ENCODE measurements at places on chromosomes 1 and 21.

- no peak for DNase-seq
These were observed 414.3 kb upstream of the NR5A2 start for GRCh38 chr1:199612976-199613774.

GRCh38 chr1:151991663-151992302 lies 1.9 kb downstream of the S100A10 start:
- DNase-seq, result no peak

DNA sequence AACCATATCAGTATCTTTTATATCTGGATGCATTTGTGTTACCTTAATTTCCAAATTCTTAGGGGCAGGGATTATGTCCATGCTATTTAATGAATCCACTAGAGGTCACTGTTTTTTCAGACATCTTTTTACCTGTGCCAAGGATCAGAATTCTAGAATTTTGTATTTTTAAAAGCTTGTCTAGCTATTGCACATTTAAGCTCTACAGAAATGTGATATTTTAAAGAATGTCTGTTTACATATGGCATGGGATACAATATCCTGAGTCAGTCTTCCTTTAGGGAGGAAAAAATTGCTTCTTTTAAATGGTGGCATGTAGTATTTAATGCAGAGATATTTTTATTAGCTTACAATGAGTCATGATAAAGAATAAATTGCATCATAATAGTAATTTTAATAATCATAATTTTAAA lies 11.3 kb downstream of the RPAP2 start:
- no peak for DNase-seq

DNA sequence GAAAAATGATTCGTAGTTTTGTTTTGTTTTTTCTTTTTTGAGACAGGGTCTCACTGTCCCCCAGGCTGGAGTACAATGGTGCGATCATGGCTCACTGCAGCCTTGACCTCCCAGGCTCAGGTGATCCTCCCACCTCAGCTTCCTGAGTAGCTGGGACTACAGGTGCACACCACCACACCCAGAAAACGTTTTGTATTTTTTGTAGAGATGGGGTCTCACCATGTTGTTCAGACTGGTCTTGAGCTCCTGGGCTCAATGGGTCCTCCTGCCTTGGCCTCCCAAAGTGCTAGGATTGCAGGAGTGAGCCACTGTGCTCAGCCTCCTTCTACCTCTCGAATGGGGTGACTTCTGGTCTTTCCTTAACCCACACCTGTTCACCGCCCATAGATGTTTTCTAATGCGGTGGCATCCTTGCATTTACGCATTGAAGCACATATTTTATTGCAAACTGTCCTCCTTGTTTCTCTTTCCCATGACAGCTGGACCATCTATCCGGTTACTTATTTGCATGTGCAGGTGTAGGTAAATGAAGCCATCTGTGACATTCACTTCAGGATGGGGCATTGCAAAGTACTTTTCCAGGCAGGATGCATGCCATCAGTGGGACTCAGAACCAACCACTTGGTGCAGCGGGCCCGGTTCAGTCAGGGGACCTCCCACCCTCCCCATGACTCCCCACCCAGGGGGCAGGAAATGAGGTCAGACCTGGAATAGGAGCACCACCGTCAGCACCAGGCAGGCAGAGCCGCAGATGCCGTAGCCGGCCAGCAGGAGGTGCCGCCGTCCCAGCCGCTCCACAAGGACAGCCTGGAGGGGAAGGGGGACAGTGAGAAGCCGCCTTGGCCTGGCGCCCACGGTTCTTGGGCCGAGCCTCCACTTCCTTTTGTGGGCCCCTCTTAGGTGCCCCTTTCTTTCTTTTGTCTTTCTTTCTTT lies 16.5 kb downstream of the SLC2A7 start:
- no peak for DNase-seq

GRCh38 chr1:65178235-65178634 lies 30.2 kb downstream of the AK4 start:
- no peak for DNase-seq

DNA sequence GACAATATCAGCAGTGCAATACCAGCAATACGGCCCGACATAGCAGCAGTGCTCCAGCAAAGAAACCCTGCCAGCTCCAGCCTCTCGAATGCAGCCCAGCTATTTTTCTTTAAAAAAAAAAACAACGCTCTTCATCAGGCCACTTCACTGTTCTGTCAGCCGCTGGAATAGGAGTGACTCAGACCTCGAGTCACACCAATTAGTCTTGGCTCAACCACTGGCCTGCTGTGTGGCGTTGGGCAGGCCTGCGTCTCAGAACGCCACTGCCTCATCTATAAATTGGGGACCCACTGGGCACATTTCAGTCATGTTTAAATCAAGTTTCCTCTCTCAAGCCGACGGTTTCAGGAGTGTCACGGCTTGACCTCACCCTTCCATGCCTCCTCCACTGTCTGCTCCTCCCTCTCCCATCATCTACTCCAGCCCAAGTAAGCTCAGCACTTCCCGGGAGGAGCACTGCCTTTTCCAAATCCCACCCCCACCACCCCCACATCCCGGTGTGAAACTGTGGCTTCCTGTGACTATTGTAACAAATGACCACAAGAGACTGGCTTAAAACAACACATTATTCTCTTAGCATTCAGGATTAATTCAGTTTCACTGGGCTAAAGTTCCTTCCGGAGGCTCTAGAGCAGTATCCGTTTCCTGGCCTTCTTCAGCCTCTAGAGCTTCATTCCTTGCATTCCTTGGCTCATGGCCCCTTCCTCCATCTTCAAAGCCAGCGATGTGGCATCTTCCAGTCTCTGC lies 71.9 kb upstream of the EFHD2 start:
- no peak for DNase-seq

- no peak for DNase-seq
These were observed 39.9 kb upstream of the RGL1 start for GRCh38 chr1:183764981-183765380.

- no peak for DNase-seq
These were observed 2.8 kb upstream of the C1orf210 start for GRCh38 chr1:43288058-43288784.

- no peak for DNase-seq
These were observed 1.1 kb downstream of the FOXO6 start for GRCh38 chr1:41362357-41362721.

- DNase-seq, result no peak
These were observed 20.2 kb downstream of the NSL1 start for GRCh38 chr1:212771341-212771740.

DNA sequence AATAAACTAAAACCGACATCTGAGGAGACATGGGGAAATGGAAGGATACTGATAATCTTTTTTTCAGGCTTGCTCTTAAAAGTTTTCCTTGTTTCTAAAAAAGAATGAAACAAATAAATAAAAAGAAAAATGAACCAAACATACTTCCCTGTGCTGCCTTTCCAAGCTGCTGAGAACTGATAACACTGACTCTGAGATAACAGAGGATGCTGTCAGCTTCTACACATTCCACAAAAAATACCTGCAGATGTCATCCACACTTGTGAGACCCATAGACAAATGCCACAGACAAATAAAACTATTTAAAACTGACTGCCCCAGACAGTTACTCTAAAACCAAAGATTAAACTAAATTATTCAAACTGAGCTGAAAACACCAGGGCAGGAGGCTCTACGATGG lies 12.0 kb upstream of the OR6K3 start:
- DNase-seq, result no peak

GRCh38 chr1:231232870-231233734 lies 7.9 kb upstream of the GNPAT start:
- no peak for DNase-seq

DNA sequence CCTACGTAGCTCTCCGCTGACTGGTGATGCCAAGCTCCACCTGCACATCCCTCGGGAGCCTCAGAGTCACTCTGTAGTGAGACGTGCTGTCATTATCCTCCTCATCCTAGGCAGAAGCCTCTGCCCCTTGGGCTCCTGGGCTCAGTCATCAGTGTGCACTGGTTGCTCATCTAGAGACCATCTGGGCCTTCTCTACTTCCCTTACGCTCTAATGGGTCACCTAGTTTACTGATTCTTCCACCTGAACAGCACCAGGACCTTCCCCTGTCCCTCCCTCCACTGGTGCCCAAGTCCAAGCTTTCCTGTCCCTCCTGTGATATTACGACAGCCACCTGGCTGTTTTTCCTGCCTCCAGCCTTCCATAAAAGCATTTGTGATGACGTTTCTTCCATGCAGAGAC lies 136.1 kb upstream of the ERRFI1 start:
- no peak for DNase-seq

- no peak for DNase-seq
These were observed 194.6 kb downstream of the GREM2 start for GRCh38 chr1:240417317-240417716.

GRCh38 chr1:172499636-172500141 lies 33.3 kb upstream of the SUCO start:
- no peak for DNase-seq

DNA sequence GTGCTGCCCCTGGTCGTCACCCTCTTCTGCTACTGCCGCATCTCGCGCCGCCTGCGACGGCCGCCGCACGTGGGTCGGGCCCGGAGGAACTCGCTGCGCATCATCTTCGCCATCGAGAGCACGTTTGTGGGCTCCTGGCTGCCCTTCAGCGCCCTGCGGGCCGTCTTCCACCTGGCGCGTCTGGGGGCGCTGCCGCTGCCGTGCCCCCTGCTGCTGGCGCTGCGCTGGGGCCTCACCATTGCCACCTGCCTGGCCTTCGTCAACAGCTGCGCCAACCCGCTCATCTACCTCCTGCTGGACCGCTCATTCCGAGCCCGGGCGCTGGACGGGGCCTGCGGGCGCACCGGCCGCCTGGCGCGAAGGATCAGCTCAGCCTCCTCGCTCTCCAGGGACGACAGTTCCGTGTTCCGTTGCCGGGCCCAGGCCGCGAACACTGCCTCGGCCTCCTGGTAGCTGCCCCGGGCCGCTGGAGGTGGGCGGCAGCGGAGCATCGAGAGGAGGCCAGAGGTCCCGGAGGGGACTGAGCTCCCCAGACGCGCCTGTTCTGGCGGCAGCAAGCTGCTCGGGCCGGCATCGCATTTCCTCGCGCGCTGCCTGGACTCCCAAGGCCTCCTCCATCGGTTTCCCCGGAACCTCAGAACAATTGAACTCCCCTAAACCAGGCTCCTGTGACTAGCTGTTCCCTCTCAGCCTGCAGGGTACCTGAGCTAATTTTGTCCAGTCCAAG lies 1.1 kb downstream of the GPR25 start:
- DNase-seq, result no peak

DNA sequence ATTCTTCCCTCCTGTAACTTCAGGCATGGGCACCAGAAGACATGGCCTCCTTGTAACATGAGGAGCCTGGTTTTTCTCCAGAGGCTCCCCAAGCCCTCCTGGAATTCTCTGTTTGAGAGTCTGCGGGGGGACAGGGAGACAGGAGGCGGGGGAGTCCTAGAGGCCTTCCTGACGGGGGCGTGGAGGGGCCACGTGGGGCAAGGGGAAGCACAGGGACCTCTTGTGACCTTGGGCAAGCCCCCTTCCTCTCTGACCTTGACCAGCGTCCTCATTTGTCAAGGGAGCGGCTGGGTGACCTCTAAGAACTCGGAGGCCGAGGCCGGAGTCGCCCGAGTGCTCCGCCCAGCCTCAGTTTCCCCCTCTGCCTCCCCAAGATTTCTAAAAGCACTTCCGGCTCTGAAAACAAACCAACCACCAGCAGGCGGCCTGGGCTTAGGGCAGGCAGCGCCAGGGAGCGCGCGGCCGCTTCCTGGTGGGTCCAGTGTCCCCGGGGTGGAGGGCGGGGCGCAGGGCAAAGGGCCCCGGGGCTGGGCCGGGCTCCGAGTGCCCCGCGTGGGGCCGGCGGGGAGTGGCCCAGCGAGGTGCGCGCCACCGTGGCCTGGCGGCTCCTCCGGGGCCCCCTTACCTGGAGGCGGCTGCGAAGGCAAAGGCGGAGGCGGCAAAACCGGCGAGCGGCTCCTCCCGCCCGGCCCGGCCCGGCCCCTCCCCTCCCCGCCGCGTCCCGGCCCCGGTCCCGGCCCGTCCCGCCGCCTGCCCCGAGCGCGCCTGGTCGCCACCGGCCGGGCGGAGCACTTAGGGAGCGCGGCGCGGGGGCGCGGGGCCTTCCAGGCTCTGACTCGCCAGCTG lies at the start of gene TMCO4:
TSS of gene TMCO4 (minus strand) at position 687 of the 846 bp plus-strand sequence. CDS start 19,158 bp downstream, outside the sequence.
- DNase-seq, result no peak

- no peak for DNase-seq
These were observed 17.1 kb downstream of the ZP4 start for GRCh38 chr1:237873487-237874211.

DNA sequence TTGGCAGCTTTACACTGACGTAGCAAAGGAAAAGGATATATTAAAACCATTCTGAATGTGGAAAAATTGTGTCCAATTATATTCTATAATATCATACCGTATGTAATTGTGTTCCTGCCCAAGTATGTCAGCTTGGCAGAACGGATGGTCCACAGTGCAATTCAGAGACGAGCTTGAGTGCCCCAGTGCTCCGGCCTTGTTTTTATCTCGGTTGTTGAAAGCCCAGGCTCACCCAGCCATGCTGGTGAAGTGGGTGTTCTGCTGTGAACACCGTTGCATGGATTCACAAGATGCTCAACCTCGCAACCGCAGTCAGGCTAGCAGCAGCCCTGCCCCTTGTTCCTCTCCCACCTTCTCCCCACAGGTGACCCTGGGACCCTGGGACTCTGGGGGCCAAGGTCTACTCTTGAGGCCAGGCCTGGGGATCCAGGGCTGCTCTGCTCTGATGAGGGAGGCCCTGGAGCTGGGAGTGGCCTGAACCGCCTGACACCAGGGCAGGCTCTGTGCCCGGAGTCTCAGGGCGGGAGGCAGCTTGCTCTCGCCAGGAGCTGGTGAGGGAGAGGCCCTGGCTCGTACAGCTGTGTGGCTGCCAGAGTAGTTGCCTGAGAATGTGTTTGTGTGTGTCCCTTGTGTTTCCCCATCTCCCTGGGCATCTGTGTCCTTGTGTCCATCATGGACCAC lies 11.2 kb downstream of the PTPRF start:
- DNase-seq, result peak; percentile 73

GRCh38 chr1:19877821-19878636 lies 4.2 kb upstream of the OTUD3 start:
- no peak for DNase-seq

- no peak for DNase-seq
These were observed 73.9 kb downstream of the DNTTIP2 start for GRCh38 chr1:93805027-93805610.

- DNase-seq, result no peak
These were observed 3.0 kb downstream of the ARTN start for GRCh38 chr1:43936431-43937151.

GRCh38 chr1:154798645-154799044 lies 71.4 kb downstream of the KCNN3 start:
- DNase-seq, result no peak

- no peak for DNase-seq
These were observed 77.4 kb downstream of the ETS2 start for GRCh38 chr21:38883142-38883541.

- DNase-seq, result no peak
These were observed 52.5 kb upstream of the TINAGL1 start for GRCh38 chr1:31523769-31524168.

DNA sequence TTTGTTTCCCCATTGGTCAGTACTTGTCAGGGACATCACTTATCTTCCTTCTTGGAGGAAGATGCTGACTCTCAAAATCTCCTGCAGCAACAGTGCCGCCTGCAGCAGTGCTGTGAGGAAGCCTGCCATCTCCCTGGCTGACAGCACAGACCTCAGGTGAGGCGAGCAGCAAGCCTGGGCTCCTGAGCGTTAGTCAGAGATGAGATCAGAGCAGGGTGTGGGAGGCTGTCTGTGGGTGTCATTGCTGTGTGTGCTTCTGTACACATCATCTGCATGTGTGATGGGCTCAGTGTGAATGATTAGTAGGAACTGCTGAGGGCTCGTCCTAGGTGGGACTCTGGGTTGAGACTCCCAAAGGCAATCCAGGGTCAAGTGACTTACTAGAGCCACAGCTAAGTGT lies 6.1 kb downstream of the STRIP1 start:
- no peak for DNase-seq
